ENCODE measurements at places on chromosomes 16 and 17. TPM values are rescaled to one million over a fixed set of nuclear protein-coding genes. Genes with fewer than 3 reads are reported as not detected.

DNA sequence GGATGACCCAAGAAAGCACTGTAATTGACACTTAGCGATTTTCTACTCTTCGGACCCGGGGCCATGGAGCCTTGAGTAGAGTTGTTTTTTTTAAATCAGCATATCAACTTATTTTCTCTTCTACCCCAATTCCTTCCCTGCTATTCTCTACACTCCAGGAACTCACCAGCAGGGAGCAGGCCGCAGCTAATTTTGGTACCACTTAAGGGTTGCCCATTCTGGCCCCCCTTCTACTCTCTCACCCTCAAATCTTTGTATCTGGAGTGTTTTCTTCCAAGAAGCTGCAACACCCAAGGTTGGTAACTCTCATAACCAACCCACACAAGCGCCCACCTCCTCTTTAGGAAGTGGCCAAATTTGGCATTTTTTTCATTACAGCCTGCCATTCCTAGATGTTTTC, 5.5 kb upstream of the ERAL1 start:
- no peak for DNase-seq

GRCh38 chr16:47873434-47873833, 282.4 kb downstream of the ABCC12 start:
- DNase-seq: no peak

- no peak for DNase-seq
These were observed 88.3 kb downstream of the TMEM132E start for GRCh38 chr17:34667656-34668055.

GRCh38 chr16:5490499-5490898, 392.9 kb upstream of the EEF2KMT start:
- no peak for DNase-seq

DNA sequence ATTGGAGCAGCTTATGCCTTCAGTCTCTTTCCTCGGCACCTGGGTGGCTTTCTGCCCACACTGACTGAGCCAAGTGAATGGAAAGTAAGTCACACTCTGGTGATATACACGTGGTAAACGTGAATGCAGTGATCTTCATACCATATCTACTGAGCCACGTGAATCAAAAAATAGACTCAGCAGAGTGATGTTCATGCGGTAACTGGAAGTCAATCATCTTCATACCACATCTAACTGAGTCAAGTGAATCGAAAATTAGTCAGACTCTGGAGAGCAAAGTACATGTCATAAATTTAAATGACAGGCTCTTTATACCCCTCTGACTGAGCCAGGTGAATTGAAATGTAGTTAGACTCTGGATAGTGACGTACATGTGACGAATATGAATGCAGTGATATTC, 47.1 kb upstream of the ARL4D start:
- DNase-seq: no peak

GRCh38 chr16:72715267-72715666, 332.7 kb downstream of the ZFHX3 start:
- no peak for DNase-seq

GRCh38 chr17:73791121-73791520, 146.9 kb upstream of the SDK2 start:
- DNase-seq: no peak

DNA sequence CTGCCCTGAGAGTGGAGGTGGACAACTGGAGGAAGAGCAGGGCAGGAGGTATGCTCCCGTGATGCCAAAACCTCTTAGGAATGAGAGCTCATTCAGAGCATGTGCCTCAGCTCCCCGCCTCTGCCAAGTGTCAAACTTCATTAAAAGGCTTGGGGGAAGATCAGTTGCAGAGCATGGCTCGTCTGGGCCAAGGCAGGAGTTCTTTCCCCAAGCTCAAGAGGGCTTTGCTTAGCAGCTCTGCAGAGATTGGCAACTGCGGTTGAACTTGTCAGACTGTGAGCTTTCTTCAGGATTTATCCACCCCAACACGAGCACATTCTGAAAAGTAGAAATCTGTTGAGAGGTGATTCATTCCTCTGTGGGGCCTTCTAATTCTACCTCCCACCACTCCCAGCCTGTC, 248.1 kb downstream of the HS3ST3A1 start:
- no peak for DNase-seq

- no peak for DNase-seq
These were observed 24.5 kb downstream of the ARHGAP23 start for GRCh38 chr17:38452719-38453118.

GRCh38 chr17:82399041-82399441, 19.1 kb upstream of the HEXD start:
- DNase-seq: no peak

- DNase-seq: no peak
These were observed 176.9 kb upstream of the GSE1 start for GRCh38 chr16:85436207-85436606.

GRCh38 chr17:44905006-44906000, 6.1 kb upstream of the EFTUD2 start:
- no peak for DNase-seq

GRCh38 chr16:71380831-71381230, 22.3 kb downstream of the CALB2 start:
- DNase-seq: no peak

DNA sequence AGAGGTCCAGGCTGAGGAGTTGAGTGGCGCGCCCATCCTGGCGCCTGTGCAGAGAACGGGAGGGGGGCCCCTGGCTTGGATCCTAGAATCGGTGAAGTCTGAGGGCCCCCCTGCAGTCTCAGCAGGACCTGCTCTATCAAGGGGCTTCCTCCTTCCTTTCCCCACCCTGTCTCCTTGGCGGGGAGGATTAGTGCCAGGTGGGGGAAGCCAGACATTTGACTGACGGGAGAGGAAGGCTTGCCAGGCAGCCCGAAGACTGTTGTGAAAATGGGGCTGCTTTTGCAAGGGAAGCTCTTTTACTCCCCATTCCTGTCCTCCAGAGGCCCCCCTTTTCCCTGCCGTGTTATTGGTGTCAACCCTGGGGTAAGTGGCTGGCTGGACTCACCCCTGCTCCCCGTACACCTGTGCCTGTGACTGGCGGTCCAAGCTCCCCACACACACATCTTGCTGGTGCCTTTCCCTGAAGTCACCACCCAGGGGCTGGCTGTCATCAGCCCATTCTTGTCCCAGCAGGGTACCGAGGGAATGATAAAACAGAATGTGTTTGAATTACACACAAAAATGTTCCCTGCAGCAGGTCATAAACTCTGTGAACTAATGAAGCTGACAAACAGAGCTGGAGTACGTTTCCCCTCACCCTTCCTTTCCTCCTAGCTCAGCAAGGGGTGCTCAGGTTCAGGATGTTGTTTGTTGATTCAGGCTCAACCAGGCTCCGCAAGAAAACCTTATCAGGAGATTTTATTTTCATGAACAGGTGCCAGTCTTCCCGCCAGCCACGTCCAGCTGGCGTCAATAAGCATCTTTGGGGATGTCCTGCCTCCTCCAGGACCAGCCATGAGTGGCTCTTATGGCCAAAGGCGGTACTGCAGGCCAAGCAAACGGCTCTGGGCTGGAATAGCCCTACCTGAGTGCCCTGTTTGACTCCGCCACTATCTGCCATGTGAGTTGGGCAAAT, 4.4 kb upstream of the ARMC7 start:
- DNase-seq: no peak

DNA sequence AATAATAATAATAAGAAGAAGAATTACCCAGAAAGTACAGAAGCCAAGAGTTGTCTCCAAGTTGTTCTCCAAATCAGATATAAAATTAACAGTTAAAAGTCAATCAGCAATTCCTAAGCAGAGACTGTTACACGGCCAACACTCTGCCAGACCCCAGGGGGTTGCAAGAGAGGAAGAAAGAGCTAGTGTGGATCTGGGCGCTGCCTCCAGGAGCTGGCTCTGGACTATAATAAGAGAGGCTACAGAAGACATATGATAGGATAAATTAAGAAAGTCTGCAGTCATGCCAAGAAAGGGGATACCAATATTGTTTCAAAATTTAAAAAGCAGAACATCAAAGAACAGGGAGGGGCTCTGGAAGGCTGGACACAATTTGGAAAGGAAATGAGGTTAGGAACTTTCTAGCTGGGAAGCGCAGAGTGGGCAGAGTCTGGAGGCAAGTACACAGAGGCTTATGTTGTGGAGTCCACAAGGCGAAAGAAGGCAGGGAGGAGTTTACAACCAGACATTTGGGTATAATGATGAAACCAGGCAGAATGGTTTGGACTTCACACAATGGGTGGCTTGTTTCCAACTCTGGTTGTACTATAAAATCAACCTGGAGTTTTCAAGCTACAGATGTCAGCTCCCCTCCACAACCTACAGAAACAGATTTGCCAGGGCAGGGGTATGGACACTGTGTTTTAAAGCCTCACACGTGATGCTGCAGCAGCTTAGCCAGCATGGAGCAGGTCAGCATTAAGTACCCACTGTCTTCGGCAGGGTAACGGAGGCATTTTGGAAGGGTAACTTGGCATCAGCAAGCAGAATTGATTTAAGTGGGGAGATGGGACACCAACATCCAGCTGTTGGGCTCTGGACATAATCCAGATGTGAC, 49.4 kb downstream of the SLC39A11 start:
- no peak for DNase-seq

- no peak for DNase-seq
These were observed 45.1 kb upstream of the ZC3H18 start for GRCh38 chr16:88524973-88525662.

GRCh38 chr17:74972107-74972972, at the start of gene HID1:
HID1 (minus strand) TSS chr17:74972759; CDS start chr17:74972656, 103 bp downstream.
- DNase-seq: no peak

DNA sequence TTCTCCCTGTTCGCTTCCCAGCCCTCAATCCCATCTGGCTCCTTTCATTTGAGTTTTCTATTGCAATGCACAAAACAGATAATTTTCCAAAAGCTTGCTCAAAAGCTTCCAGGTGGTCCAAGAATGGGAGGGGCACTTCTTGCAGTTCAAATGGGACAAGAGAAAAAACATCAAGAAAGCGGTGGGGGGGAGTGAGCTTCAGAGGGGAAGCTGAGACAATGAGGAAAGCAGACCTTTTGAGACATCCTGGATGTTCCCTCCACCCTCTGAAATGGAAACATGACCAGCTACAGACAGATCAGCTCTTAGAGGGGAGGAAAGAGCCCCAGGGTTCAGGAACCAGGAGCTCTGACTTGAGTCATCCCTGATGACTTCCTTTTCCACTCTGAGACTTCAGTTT, 368.2 kb downstream of the SLC39A11 start:
- no peak for DNase-seq

GRCh38 chr17:64378890-64379354, 11.7 kb downstream of the PECAM1 start:
- DNase-seq: no peak

DNA sequence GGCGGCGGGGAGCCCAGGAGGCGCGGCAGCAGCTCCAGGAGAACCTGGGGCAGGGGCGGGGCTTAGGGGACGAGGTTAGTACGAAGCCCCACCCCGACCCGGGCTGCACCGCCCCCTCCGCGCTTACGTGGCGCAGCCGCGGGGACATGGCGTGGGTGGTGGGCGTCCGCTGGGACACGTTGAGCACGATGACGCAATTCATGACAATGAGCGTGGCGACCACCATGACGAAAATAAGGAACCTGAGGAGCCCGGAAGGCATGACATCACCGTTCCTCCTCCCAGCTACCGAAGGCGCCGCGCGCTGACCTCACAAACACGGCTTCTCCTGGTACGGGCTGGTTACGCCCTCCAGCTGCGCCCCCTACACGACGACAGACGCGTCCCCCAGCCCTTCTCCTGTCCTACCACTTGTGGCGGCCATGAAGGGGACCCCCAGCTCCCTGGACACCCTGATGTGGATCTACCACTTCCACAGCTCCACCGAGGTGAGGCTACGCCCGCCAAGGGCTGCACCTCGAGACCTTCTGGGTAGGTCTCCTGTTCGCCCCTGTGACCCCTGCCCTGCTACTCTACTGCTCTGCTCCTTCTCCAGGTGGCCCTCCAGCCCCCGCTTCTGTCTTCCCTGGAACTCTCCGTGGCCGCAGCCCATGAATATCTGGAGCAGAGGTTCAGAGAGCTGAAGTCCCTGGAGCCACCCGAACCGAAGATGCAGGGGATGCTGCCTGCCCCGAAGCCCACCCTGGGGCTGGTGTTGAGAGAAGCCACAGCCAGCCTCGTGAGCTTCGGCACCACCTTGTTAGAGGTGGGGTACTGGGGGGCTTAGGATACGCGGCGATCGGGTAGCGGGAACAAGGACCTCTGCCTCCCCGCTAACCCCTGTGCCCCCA, at the start of gene C17orf107:
Gene C17orf107 (plus strand): TSS at position 196 of the 890 bp plus-strand sequence. CDS start 227 bp downstream, at position 423.
- DNase-seq: no peak

- no peak for DNase-seq
These were observed 54.8 kb downstream of the GRB2 start for GRCh38 chr17:75350706-75351105.

DNA sequence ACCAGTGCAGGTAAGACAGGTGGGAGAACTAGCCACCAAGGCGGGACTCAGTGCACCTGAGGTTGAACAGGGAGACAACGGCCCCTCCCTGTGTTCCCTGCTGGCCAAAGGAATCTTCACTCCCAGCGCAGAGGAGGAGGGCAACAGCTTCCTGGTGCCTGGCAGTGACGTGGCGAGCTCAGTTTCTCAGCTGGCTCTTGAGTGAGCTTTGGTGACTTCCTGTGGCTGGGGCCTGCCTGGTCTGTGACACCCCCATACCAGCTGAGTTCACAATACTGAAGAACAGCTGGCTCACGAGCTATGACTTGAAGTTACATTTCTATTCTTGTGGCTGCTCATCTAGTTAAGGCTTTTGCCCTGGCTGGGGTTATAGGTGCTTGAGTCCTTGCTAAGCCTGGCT, 26.1 kb downstream of the WNT9B start:
- no peak for DNase-seq

SMARCE1 gene
- 101 TPM for total RNA-seq

TRPV3 gene
- 0.40 TPM for total RNA-seq

C17orf113 gene
- 1.5 TPM for total RNA-seq

IL17C gene
- total RNA-seq: not detected

MT4 gene
- not detected for total RNA-seq

HSD17B1 gene
- total RNA-seq: 0.37 TPM

TMIGD1 gene
- total RNA-seq: not detected

SLFN13 gene
- total RNA-seq: 1.0 TPM

SCNN1G gene
- not detected for total RNA-seq

PRSS21 gene
- total RNA-seq: not detected

SLC25A11 gene
- total RNA-seq: 54.3 TPM

GDPD3 gene
- 0.89 TPM for total RNA-seq

WDR81 gene
- 12.6 TPM for total RNA-seq

ADAM11 gene
- total RNA-seq: 0.94 TPM

PRR35 gene
- total RNA-seq: not detected

LPO gene
- total RNA-seq: 0.07 TPM

ZPBP2 gene
- not detected for total RNA-seq

C17orf78 gene
- total RNA-seq: not detected

CCL2 gene
- total RNA-seq: not detected
